ENCODE measurements at places on chromosomes 11 and 22. TPM values are rescaled to one million over a fixed set of nuclear protein-coding genes. Genes with fewer than 3 reads are reported as not detected.

SLCO2B1 gene
- polyA plus RNA-seq, result 3.3 TPM

RAG2 gene
- not detected for polyA plus RNA-seq

- H3K27me3 ChIP-seq, result no peaks in the 10 kb centered on the region
- H3K4me3 ChIP-seq, result no peak overlapping the region
- H3K4me1 ChIP-seq, result no peaks in the 10 kb centered on the region
- H3K27ac ChIP-seq, result peak overlapping the region; percentile 37
- no peak for DNase-seq
These were observed 3.2 kb downstream of the C11orf54 start for GRCh38 chr11:93744669-93745004.

DNA sequence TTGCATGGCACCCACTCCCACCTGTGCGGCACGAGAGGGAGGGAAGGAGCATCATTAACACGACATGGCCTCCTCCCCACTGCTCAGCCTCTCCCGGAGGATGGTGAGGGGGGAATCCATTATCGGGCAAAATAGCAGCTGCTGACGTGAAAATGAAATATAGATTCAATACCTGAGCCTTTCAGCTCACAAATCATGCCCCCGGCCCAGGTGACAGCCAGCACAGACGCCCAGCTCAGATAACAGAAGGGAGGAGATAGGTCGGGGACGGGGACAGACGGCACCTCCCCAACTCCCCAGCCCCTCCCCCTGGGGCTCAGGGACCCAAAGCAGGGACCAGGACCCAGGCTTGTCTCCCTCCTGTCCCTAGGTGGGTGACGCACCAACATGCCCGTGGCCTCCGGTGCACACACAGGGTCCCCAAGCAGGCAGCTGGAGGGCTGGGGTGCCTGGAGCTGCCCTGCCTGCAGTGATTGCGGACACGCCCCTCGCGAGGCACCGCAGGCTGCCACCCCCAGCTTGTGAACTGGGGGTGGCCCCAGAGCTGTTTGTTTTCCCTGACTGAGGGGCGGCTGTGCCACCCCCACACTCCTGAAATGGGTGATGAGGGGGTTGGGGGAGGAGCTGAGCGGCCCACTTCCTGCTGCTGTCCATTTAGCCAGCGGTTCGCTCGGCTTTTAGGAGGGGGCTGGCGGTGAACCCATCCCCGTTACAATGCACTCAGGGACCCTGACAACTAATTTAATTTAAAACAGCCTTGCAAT lies 31.7 kb downstream of the FLRT1 start:
- no peaks in the 10 kb centered on the region for H3K36me3 ChIP-seq
- no peaks in the 10 kb centered on the region for H3K27me3 ChIP-seq
- DNase-seq, result no peak
- no peaks in the 10 kb centered on the region for H3K4me1 ChIP-seq
- H3K27ac ChIP-seq, result no peak overlapping the region
